ENCODE measurements at places on chromosomes 1 and 21.

DNA sequence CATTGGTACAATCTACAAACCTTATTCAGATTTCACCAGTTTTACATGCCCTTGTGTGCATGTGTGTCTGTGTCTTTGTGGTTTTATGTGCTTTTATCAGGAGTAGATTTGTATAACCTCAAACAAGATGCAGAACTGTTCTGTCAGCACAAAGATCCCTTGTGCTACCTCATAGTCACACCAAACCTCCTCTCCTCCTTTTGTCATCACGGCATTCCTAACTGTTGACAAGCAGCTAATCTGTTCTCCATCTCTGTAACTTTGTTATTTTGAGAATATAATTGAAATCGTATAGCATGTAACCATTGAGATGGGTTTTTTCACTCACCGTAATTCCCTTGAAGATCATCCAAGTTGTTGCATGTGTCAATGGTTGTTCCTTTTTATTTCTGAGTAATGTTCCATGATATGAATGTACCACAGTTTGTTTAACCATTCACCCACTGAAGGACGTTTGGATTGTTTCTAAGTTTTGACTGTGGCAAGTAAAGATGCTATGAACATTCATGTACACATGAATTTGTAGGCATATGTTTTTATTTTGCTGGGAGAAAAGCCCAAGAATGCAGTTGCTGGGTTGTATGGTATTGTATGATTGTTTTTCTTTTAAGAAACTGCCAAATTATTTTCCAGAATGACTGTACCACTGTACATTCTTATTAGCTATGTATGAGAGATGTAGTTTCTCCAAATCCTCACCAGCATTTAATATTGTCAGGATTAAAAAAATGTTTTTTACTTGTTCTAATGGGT lies 78.1 kb upstream of the B3GALT2 start:
- no peak for DNase-seq

DNA sequence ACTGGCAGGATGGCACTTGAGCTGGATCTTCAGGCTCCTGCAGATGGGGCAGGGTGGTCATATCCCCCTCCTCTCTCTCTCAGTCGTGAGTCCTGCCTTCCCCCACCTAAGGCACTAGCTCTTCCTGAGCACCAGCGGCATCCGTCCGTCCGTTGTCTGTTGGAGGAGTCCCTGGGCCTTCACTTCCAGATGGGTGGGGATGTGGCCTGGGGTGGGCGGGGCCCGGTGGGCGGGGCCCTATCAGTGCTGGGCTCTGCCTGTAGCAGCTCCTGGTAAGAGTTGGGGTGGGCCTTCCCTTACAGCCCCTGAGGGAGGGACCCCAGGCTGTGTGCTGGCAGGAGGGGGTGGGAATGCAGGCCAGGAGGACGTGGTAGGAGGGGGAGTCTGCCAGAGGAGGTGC lies 10.3 kb downstream of the LDLRAD2 start:
- DNase-seq: no peak

DNA sequence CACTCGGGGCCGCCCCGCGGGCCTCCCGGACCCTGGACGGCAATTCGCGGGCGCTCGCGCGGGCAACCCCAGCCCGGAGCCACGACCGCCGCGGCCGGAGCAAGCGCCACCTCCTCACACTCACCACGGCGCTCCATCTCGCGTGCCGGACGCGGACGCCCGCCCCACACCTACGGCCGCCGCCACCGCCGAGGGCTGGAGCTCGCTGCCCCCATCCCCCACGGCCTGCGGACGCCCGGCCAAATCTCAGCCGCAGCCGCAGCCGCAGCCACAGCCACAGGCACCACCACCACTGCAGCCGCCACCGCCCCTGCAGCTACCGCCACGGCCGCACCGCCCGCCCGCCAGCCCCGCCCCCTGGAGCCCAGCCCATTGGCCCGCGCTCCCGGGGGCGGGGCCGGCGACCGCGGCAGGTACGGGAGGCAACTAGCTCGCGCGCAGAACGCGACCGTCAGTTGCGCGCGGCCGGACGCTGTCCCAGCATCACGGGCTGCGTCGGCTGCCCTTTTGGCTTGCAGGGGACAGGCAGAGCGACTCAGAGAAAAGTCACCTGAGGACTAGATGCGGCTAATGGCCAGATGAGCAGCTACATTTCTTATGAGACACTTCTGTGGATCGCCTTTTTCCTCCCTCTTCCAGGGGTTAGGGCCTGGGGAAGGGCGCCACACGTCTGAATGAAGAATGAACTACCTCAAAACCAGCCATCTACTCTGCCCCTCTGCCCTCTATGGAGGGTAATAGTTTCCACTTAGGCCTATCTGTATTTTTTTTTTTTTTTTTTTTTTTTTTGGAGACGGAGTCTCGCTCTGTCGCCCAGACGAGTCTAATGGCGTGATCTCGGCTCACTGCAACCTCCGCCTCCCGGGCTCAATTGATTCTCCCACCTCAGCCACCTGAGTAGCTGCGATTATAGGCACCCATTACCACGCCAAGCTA lies at the start of gene ARHGAP29:
Gene ARHGAP29 (minus strand): TSS at position 294 of the 936 bp plus-strand sequence. CDS start 5,973 bp downstream, outside the sequence.
- no peak for DNase-seq

DNA sequence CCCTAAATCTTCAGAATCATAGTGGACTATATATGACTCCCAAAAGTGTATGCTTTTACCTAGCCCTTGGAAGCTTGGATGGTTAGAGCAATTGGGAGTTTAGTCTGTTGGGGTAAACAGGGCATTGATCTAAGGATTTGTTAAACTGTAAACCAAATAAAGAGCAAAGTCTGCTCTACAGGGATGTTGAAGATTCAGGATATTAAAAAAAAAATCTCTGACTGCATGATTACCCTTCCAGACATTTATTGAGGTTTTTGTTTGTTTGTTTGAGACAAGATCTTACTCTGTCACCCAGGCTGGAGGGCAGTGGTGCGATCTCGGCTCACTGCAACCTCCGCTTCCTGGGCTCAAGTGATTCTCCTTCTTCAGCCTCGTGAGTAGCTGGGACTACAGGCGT lies 31.6 kb downstream of the PBX1 start:
- no peak for DNase-seq

- no peak for DNase-seq
These were observed 308.0 kb downstream of the MATN1 start for GRCh38 chr1:30415171-30415940.

- peak; percentile 18 for DNase-seq
These were observed at the start of gene ZYG11A for GRCh38 chr1:52842643-52843310. Gene ZYG11A (plus strand): TSS chr1:52842760. CDS start chr1:52842884, 124 bp downstream.

- DNase-seq: no peak
These were observed 56.0 kb downstream of the FOXJ3 start for GRCh38 chr1:42279055-42279454.

GRCh38 chr1:152191260-152191659 lies 32.2 kb upstream of the RPTN start:
- DNase-seq: no peak

- DNase-seq: no peak
These were observed 1046.2 kb downstream of the AMY1C start for GRCh38 chr1:104795931-104796330.
